Suppressor macrophage (primary cell): ENCODE measurements at places on chromosomes 1 and 21.

GRCh38 chr1:74641161-74641560, 32.4 kb downstream of the ERICH3 start:
- no peak for DNase-seq

GRCh38 chr1:216207154-216207553, 216.1 kb downstream of the USH2A start:
- no peak for DNase-seq

GRCh38 chr1:230573658-230574057, 68.6 kb upstream of the COG2 start:
- DNase-seq = peak; percentile 12

DNA sequence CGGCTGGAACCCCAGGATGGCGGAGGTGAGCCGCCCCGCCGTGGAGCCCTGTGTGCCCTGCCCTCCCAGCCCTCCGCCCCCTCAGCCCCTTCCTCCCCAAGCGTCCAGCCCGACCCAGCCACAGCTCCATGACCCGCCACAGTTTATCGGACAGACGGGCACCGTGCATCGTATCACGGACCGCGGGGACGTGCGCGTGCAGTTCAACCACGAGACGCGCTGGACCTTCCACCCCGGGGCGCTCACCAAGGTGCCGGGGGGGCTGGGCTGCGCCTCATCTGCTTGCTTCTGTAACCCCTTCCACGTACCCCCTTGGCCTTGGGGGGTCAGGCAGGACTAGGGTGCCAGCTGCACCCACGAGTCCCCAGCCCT, 6.6 kb upstream of the MMP23B start:
- peak; percentile 1 for DNase-seq

- peak; percentile 94 for DNase-seq
These were observed 2.4 kb upstream of the E2F2 start for GRCh38 chr1:23533246-23534023.

GRCh38 chr1:24657781-24658180, 14.7 kb downstream of the SRRM1 start:
- no peak for DNase-seq

DNA sequence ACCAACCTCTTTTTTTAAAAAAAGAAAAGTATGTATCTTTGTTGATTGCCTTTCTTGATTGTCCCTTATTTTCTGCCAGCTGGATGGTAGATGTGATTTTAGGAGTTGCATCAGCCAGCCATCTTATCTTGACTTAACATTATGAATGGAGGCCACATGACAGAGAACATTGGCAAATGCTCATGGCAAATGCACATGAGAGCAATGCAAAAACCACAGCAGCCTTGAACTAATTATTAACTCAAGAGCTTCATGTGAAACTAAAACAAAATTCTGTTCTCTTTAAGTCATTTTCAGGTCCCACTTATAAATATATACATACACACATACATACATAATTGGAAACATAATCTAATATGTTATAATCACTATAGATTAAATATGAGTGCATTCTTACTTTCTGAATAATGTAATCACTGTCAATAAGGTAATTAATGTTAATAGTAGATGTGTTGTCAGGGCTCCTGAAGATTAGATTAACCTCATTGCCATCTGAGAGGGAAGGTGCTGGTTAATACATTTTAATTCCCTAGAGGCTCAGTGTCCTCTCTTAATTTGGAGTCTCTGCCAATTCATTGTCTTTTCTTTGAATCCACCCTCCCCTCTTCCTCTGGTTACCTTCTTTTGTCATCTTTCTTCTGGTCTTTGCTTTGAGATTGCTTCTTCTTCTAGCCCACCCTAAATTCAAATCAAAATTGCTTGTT, 962.2 kb downstream of the ADGRL2 start:
- DNase-seq = no peak

GRCh38 chr1:184161071-184161698, 109.7 kb downstream of the TSEN15 start:
- peak; percentile 67 for DNase-seq

DNA sequence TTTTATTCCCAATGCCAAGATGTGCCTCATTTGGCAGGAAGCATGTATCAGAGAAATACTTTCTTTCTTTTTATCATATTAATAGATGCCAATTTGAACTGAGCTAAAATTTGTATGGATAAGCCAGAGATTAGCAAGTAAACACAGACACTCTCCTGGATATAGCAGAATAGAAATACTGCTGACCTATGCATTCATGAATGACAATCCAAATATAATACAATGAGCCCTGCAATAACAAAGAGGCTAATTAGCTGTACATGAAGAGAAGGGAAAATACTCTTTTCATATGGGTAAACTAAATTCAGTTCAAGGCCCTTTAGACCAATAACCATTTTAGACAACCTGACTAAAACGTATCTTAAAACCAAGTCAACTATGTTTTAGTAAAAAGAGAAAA, 388.1 kb upstream of the NR5A2 start:
- no peak for DNase-seq

DNA sequence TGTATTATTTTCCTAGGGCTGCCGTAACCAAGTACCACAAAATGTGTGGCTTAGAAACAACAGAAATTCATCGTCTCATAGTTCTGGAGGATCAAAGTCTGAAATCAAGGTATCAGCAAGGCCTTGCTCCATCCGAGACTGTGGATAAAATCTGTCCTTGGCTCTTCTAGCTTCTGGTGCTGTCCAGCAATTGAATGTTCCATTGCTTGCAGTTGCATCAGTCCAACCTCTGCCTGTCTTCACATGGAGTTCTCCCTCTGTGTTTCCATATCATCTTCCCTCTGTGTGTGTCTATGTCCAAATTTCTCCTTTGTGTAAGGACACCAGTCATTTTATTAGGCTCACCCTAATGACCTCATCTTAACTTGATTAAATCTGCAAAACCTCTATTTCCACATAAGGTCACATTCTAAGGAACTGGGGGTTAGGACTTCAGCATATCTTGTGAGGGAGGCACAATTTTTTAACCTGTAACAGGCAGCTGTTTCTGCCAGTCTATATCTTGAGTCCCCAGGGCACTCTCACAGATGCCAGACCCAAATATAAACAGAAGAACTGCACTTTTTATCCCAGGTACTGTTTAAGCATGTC, 84.2 kb downstream of the ERG start:
- no peak for DNase-seq

- no peak for DNase-seq
These were observed 1.6 kb downstream of the CNIH3 start for GRCh38 chr1:224617410-224618355.

DNA sequence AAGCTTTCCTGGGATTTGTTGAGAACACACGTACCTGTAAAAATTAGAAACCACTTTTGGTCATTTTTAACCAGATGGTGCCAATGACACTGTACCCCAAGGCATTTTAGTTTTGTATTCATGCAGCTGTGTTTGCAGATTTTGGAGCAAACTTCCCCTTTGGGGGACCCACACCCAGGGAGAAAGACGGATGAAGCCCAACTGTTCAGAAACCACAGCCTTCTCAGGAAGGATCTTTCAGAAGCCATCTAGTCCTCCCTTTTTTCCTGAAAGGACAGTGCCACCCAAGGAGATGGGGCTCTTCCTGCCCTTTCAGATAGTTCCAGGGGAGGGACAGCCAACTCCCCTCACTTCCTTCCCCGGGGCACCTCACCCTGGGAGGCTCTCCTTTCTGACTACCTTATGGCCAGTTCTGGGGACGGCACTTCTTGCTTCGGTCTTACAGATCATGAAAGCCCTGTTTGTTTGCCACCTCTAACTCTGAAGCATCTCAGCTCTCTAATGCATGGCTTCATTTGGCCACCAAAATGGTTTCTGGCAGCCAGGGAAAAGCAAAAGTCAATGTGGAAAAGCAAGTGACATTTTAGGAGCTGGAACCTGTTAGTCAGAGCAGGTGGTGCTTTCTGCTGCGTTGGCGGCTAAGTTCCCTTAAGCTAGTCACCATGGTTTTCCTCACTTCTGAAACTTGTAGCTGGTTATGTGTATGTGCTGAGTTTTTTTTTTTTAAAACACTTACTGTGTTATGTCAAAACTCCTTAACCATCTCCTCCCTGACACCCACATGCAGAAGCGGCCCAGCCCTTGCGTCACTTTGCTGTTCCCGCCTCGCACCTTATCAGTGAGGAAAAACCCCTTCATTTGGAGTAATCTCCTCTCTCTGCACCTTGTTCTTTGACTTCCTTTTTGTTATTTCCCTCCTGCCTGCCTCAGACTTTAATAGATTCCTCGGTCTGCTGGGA, 10.1 kb downstream of the TMCC2 start:
- DNase-seq = peak; percentile 72

- no peak for DNase-seq
These were observed 792.3 kb upstream of the ADAMTS5 start for GRCh38 chr21:27759091-27759659.

GRCh38 chr1:16442265-16442664, 1.7 kb downstream of the NECAP2 start:
- peak; percentile 86 for DNase-seq

- peak; percentile 43 for DNase-seq
These were observed 948 bp downstream of the STK40 start for GRCh38 chr1:36384542-36385409.

DNA sequence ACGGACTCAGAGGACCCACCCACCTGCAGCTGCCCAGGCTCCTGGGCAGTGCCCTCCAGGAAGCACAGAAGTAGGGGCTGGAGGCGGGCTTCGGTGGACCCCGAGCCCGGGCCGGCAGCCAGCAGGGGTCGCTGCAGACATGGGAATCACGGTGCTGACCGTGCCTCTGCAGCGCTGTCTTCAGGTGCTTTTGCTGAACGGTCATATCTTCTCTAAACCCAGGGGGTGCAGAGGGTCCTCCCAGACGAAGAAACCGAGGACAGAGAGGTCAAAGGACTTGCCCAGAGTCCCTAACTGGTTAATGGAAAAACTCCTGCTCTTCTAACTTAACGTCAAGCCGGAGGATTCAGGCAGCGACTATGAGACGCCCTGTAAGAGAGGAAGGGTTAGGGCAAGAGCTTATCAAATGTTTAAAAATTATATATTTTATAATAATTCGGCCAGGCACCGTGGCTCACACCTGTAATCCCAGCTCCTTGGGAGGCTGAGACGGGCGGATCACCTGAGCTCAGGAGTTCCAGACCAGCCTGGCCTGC, 21.5 kb upstream of the LEFTY2 start:
- DNase-seq = peak; percentile 54

GRCh38 chr21:42618707-42619102, 34.7 kb upstream of the PDE9A start:
- no peak for DNase-seq

DNA sequence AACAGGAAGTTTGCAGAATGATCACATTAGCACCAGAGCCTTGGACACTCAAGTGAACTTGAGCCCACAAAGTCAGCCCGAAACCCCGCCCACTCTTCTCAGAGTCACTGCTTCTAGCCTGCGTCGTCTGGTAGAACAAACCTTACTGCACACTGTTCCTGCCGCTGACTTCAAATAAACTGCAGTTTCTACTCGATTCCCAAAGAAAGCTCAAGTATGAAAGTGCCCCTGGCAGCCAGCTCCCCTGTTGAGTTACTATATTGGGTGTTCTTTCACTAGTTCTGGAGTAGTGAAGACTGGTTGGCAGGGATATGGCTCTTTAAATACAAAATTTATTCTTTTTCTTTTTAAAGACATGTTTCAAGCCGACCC, 164.7 kb downstream of the GALNT2 start:
- DNase-seq = peak; percentile 41

GRCh38 chr1:147815503-147815902, 55.1 kb upstream of the GJA5 start:
- no peak for DNase-seq

- no peak for DNase-seq
These were observed 78.6 kb upstream of the RGS2 start for GRCh38 chr1:192730198-192730597.

DNA sequence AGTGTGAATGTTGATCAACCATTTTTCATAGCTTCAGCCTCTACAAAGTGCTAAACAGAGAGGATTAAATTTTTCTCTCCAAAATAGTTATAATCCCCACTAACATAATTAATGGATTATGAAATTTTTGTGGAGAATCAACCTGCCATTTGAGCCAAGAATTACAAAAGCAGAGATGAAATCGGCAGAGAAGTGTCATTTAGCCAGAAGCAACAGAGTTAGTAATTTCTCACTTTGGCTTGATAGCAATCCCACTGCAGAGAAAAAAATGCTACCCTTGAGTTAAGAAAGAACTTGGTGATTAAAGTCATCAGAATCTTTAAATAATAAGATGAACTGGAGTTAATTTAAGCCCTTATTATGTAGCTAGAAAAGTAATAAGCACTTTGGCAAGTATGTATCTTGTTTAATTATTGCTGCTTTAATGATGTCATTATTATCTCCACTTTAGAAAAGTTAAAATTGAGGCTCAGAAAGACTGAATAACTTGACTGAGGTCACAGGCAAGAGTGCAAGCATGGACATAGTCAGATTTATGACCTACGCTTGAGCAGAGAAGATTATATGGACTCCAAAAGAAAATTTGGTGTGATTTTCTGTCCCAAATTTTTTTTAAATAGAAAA, 37.3 kb downstream of the RGS4 start:
- no peak for DNase-seq

- DNase-seq = no peak
These were observed 47.0 kb upstream of the BCAR3 start for GRCh38 chr1:93728480-93729131.

DNA sequence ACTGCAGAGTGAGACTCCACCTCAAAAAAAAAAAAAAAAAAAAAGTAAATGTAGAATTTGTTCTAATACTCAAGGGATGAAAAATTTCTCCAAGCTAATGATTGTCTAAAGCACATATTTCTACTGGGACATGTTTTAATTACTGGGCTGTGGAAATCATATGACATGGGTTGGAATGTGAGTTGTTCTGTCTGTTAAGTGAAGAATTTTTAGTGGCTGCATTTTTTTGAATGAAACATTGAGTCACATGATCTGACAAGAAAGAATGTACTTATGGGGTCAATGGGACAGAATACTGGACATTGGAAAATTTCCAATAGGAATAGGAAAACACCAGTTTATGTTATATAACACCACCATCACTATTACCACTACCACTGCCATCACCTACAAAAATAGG, 123.8 kb upstream of the IVNS1ABP start:
- no peak for DNase-seq

DNA sequence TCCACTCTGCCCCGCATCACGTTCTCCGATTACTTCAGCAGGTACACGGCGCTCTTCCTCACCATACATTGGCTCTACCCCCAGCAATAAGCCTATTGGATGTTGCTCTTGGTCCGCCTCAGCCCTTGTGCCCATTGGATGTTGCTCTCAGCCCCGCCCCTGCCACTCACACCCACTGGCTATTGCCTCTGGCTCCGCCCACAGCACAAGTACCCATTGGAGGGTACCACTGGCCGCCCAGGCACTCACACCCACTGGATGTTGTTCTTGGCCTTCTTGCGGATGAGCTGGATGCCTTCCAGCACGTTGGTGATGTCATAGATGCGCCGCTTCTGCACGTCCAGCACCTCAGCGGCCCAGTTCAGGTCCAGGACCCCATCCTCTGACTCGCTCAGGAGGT, 9.4 kb downstream of the E2F2 start:
- DNase-seq = no peak

GRCh38 chr1:206491616-206492015, 15.7 kb upstream of the RASSF5 start:
- no peak for DNase-seq

DNA sequence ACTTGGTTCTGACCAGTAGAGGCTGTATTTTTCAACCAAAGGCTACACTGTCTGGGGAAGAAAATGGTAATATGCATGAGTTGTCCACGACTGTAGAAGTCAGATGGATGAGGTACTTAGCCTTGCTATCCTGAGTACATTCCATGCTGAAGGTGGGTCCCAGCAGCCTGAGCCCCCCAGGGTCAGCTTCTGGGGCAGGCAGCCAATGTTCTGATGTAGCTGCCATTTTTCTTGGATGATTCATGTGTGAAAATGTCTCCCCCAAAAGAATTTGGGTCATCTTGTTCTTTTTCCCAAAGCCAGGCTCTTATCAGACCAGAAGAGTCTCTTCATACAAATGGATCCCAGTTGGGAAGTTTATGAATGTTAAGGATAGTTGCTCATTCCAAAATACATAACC, 172.2 kb upstream of the UBE2U start:
- DNase-seq = no peak
